WTC11 (cell line): ENCODE measurements at places on chromosomes 16 and 17. TPM values are rescaled to one million over a fixed set of nuclear protein-coding genes. Genes with fewer than 3 reads are reported as not detected.

DNA sequence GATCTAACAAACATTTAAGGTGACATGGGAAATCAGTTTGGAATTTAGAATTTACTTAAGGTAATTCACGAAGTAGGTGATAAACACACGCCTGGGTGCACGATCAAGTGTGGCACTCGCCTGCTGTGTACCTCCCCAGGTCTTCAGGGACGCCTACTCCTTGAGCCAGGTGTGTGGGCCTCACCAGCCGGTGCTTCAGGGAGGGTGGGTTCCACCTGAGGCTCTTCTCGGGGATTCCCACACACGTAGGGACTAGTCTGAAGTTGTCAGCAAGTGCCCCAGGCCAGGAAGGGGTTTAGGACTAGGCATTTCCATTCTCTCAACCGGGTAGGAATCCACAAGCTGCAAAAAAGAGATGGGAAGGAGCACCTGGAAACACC, 9.8 kb upstream of the NAT9 start:
- no peak overlapping the region for H3K4me3 ChIP-seq
- H3K27ac ChIP-seq, result no peak overlapping the region
- no peak for DNase-seq
- peaks cover 7% of the 10 kb centered on the region; the same call in 1 of the 2 replicates for H3K36me3 ChIP-seq

DNA sequence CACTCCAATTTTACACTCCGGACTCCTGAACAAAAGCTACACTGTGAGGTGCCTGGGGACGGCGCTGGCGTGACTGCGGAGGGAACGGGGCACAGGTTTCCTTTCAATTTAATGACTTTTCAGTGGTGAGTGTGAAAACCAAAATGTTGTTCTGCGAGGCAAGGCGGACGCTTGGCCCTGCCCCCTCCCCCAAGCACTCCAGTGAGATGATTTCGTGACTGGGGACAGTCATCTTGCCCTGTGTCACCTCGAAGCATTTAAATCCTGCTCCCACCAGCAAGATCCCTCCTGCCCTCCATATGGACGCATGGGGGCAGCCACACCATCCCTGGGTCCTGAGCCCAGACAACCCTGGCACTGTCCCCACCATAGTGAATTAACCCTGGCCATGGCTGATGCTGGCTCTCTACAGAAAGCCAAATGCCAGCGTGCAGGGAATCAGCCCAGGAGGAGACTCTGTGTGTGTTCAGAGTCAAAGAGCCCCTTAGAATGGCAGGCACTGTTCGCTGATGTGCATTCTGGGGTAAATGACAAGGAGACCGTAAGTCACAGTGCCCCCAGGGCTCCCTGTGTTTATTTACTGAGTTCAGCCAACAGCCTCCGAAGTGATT, 41.0 kb downstream of the C16orf95 start:
- no peak overlapping the region for H3K4me3 ChIP-seq
- peaks cover 3% of the 10 kb centered on the region; the same call in 1 of the 2 replicates for H3K4me1 ChIP-seq
- H3K27me3 ChIP-seq, result no peaks in the 10 kb centered on the region; the same call in 1 of the 2 replicates
- H3K27ac ChIP-seq, result no peak overlapping the region
- no peaks in the 10 kb centered on the region for H3K36me3 ChIP-seq

GRCh38 chr16:4038448-4038847, 77.8 kb downstream of the ADCY9 start:
- DNase-seq, result no peak
- H3K27ac ChIP-seq, result no peak overlapping the region
- H3K36me3 ChIP-seq, result no peaks in the 10 kb centered on the region
- H3K4me1 ChIP-seq, result no peaks in the 10 kb centered on the region
- no peak overlapping the region for H3K4me3 ChIP-seq
- H3K27me3 ChIP-seq, result no peaks in the 10 kb centered on the region

DNA sequence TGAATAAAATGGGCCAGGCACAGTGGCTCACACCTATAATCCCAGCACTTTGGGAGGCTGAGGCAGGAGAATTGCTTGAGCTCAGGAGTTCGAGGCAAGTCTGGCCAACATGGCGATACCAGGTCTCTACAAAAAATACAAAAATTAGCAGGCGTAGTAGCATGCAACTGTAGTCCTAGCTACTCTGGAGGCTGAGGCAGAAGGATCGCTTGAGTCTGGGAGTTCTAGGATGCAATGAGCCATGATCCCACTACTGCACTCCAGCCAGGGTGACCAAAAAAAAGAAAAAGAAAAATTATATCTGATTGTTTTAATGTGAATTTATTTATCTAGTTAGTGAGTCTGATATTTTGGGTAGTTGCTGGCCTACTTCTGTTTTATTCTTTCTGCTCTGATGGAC, 7.0 kb downstream of the IL34 start:
- peaks cover 19% of the 10 kb centered on the region for H3K4me1 ChIP-seq
- H3K36me3 ChIP-seq, result peaks cover 11% of the 10 kb centered on the region
- H3K27ac ChIP-seq, result no peak overlapping the region
- no peak for DNase-seq
- H3K27me3 ChIP-seq, result no peaks in the 10 kb centered on the region
- H3K4me3 ChIP-seq, result no peak overlapping the region

DNA sequence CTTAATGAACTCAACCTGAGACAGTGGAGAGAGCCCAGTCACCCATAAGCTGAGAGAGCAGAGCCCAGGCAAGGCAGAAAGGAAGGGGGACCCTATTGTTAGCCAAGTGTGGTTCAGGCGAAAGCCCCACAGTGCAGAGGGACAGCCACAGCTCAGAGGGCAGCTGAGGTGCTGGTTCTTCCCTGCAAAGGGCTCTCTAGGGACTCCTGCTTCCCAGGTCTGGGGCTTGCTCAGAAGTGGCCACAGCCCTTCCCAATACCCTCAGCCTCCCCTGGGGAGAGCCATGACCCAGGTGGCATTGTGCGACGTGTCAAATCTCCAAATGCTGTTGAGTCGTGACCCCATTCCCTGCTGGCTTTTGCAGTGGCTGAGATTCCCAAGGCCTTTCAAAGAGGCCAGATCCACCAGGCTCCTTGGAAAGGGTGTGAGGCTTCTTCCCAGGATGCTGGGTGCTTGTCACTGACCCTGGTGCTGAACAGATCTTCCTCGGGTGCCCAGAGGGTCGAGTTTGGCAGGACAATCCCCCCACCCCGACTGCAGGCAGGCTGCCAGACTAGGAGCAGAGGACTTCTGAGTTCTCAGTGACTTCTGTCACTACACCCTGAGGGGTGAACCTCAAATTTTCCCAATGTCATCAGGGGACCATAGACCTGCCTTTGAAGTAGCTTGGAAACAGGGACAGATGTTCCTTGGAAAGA, 2.5 kb upstream of the CCL17 start:
- no peak for DNase-seq
- H3K36me3 ChIP-seq, result no peaks in the 10 kb centered on the region

GRCh38 chr17:14813649-14814370, 451.3 kb downstream of the PMP22 start:
- no peak overlapping the region for H3K4me3 ChIP-seq
- H3K27ac ChIP-seq, result no peak overlapping the region
- H3K36me3 ChIP-seq, result no peaks in the 10 kb centered on the region
- DNase-seq, result peak; percentile 77
- no peaks in the 10 kb centered on the region for H3K27me3 ChIP-seq

DNA sequence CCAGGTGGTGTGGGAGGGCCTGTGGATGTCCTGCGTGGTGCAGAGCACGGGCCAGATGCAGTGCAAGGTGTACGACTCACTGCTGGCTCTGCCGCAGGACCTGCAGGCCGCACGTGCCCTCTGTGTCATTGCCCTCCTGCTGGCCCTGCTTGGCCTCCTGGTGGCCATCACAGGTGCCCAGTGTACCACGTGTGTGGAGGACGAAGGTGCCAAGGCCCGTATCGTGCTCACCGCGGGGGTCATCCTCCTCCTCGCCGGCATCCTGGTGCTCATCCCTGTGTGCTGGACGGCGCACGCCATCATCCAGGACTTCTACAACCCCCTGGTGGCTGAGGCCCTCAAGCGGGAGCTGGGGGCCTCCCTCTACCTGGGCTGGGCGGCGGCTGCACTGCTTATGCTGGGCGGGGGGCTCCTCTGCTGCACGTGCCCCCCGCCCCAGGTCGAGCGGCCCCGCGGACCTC, 798 bp downstream of the CLDN9 start:
- peak overlapping the region; percentile 70 for H3K4me3 ChIP-seq
- H3K27ac ChIP-seq, result no peak overlapping the region
- peaks cover 21% of the 10 kb centered on the region for H3K36me3 ChIP-seq
- no peak for DNase-seq
- peaks cover 3% of the 10 kb centered on the region; the same call in 1 of the 2 replicates for H3K27me3 ChIP-seq

FBXO39 gene
- not detected in 3 replicates for total RNA-seq
